A549 treated with ZK216348 at 1 μM for 4 hours (cell line): ENCODE measurements at places on chromosomes 4 and X. TPM values are rescaled to one million over a fixed set of nuclear protein-coding genes. Genes with fewer than 3 reads are reported as not detected.

Gene NDST4
- total RNA-seq: not detected in 5 replicates

Gene FRMPD3
- 0.07 to 0.12 TPM (median 0.08 TPM) in 5 replicates for total RNA-seq

Gene DCX
- total RNA-seq: not detected in 5 replicates

Gene ADAMTS3
- total RNA-seq: not detected in 5 replicates

Gene ARHGAP36
- total RNA-seq: not detected in 5 replicates

Gene ODAPH
- total RNA-seq: 1.6 TPM in 1 of 5 replicates, not detected in the others

Gene XG
- not detected in 5 replicates for total RNA-seq

Gene OTC
- total RNA-seq: not detected in 5 replicates
